ENCODE measurements at places on chromosomes 11 and 22.

GRCh38 chr11:117382746-117383145 lies 55.1 kb downstream of the CEP164 start:
- DNase-seq, result no peak

DNA sequence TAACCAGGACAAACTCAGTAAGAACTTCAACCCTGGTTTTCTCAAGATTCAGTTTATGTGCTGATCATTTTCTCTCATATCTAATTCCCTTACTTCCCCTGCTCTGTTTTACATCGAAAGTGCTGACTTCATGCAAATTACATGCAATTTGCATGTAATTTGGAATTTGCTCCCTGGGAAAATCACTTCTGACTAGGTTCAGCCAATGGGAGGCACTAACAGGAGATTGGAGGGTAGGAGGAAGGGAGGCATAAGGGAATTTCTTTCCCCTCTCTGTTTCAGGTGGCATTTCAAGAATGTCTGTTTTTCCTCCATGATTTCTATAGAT lies 363.3 kb upstream of the CCDC90B start:
- no peak for DNase-seq

GRCh38 chr11:15280393-15280792 lies 165.7 kb downstream of the INSC start:
- DNase-seq, result no peak

DNA sequence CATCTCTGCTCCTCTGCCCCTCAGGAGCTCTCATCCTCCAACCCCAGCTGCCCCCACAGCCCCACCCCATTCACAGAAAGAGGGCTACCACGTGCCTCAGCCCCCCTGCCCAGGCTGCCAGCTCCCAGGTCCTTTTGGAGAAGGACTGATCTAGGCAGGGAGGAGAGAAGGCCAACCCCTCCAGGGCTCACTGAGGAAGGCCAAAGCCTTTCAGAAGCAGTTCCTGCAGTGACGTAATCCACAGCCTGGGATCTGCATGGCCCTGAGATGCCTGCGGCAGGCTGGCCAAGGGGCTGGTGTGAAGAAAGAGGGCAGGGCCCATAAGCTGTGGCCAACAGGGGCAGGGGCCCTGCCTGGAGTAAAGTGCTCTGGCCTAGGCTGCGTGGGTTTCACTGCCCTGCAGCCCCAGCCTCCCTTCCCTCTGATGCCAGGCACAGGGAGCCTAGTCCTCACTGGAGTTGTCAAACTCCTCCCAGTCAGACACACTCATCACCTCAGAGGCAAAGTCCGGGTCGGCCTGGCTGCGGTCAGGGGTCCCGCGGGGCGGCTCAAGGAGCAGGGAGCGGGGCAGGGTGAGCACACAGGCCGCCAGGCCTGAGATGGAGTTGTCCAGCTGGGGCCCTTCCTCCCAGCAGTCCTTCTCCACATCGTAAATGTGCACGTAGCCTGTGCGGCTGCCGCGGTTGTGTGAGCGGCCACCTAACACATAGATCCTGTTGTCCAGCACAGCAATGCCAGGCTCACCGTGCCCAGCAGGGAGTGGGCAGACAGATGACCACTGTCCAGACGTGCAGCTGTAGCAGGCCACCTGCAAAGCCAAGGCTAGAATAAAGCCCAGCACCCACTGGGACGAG lies 4.2 kb upstream of the SCARF2 start:
- no peak for DNase-seq

- no peak for DNase-seq
Measured at GRCh38 chr11:56783448-56784041, 35.0 kb upstream of the OR9G4 start.

DNA sequence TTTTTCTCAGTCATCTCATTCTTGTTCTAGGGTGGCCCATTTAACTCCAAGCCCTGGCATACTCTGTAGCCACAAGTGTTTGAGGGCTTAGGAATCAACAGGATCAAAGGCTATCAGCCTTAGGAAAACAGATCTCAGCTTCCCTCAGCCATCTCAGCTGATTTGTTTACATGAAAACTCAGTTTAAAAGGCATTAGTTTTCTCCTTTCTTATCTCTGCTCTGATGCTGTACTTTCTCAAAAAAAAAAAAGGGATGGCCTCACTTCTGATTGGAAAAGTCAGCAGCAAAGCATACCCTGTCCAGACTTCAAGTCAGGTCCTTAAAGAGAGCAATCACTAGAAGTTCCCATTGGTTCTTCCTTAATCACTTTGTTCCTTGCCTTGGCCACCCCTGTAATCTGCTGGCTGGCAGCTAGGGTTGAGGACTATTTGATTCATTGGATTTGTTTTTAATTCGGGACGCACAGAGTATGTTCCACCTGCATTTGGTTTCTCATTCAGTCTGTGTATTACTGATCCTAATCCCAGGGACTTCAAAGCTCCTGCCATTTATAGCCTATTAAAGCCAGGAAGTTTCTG lies 102.8 kb downstream of the EXT2 start:
- no peak for DNase-seq

DNA sequence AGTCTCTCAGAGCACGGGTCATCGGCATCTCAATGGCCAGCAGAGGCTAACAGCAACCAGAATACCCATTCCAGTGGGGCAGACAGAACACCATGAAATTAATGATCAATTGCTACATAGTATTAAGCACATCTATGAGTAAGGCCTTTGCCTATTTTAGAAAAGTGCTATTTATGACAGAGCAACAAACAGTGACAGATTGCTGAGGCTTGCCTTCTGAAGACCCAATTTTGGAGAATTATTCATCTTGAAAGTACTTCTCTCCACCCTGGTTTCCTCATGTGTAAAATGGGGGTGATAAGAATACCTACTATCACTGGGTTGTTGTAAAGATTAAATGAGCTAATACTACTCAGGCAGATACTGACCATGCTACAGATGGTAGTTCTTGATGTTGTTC lies 232.7 kb downstream of the TENM4 start:
- no peak for DNase-seq

DNA sequence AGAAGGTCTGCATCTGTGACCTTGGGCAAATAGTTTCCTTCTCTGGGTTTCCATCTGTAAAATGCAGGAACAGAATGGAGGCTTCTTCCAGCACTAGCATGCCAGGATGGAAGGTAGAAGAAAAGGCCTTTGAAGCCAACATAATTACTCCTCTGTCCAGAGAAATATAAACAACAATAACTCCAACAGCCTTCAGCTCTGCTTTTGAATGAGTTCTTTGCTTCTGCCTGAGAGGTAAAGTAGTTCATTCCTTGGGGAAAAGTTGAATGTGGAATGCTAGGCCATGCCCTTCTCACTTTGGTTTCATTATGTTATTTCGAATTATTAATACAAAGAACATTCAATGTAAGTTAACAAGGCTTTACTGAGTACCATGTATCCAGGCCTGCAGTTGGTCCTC lies 61.2 kb upstream of the BLID start:
- DNase-seq, result no peak

DNA sequence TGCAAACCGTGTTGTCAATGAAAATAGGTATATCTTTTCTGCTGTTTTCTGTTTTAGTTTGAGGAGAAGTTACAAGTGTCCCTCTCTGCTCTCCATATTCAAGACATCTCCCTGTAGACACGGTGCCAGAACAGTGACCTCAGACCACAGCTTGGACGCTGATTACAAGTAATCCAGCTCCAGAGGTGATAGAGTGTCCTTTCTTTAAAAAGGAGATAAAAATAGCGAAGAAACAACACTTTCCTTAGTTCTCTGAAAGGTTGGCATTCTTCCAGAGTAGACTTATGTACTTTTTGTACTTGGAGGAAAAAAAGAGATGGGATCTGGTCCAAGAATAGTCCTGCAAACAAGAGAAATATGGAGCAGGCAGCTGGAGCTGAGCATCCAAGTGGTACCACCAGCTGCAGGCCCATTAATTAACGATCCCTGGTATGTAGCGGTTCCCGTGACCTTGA lies 43.0 kb upstream of the WT1 start:
- DNase-seq, result no peak

DNA sequence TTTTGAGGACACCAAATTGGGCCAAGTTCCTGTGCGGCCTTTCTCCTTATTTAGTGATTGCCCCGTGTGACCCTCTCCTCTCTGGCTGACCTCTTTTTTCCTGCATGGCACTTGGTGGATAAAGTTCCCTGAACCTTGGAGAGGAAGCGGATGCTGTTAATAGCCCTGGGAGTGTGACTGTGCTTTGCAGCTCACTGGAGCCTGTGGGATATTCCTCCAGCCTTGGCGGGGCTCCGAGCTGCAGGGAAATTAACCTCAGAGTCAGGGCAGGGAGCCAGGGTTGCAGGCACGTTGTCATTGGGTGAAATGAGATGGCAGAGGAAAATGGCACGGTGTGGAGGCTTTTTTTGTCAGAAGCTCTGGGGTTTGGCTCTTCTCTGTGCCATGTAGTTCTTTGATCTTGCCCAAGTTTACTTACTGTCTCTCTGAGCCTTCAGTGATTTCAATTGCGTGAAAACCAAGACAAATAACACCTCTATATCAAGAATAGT lies 965 bp downstream of the OR9Q1 start:
- DNase-seq, result no peak

GRCh38 chr22:32682990-32683389 lies 118.5 kb upstream of the TIMP3 start:
- no peak for DNase-seq

DNA sequence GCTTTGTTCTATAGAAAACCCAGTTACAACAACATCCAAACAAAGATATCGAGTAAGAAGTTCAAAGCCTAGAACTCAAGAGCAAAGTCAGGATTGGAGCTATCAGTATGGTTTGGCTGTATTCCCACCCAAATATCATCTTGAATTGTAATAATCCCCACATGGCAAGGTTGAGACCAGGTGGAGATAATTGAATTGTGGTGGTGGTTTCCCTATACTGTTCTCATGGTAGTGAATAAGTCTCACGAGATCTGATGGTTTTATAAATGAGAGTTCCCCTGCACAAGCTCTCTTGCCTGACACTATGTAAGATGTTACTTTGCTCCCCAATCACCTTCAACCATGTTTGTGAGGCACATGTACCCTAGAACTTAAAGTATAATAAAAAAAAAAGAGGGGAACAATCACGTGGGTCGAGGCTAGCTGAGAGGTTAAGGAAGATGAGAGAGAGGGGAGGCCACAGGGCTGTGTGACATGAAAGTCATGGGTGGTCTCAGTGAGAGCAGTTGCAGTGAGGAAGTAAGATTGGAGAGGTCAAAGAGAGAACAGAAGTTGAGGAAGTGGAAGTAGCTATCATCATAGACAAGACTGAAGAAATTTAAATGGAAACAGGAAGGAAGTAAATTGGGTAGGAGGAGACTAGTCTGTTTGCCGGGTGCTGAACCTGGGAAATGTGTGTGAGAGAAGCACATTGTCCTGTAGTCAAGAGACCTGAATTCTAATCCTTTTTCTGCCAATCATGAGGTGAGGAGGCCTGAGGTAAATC lies 80.1 kb upstream of the CD44 start:
- DNase-seq, result peak; percentile 72

- no peak for DNase-seq
Measured at GRCh38 chr11:108199446-108200321, 22.8 kb downstream of the NPAT start.

DNA sequence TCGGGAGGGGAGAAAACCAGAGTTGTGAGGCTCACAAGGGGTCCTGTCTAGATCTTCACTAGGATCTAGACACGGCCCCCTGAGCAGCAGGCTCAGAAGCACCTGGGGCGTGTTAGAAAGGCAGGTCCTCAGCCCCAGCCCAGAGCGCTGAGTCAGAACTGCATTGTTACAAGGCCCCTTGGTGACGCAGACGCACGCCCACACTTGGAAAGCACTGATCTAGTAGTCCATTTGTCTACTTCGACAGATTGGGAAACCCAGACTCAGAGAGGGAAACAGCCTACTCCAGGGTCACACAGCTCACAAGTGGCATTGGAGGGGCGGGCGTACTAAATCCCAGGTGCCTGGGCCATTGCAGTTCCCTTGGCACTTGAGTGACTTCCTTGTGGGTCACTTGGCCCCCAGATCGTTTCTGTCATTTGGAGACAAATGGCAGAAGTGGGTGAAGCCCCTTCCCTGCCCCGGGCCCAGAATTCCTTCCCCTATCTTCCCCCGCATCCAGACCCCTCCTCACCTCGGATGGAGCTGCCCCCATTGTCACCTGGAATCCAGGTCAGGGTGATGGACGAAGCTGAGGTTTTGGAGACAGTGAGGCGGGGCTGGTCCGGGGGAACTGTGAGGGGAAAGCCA lies 110.8 kb downstream of the CEP164 start:
- no peak for DNase-seq

DNA sequence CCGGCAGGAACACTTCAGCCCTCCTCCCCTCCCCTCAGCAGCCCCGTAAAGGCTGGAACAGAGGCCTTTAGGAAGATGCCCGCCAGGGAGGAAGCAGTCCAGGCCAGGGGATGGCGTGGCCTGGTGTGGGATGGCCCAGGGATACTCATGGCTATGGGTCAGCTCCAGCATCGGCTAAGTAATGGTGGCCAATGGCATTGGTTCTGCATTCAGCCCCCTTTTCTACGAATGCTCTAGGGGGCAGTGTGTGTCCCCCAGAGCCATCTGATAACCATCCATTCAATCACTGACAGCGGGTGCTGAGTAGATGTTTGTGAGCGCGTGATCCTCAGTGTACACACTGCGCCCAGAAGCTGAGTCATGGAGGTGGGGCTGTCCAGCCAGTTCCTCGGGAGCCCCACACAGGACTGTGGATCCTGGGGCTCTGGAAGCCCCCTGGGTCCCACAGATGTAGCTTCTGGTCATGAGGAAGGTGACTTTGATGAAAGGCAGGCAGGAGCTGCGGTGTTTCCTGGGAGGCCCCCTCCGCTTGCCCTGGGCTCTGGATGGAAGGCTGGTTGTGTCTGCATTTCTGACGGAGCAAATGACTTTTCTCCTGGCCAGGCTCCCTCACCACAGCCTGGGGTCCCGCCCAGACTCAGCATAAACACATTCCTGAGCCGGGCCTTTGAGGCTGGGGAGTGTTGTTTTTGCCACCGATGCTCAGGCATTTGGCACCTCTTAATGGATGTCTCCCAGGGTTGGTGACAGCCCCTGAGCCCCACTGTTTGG lies 46.5 kb downstream of the FBLN1 start:
- DNase-seq, result no peak

DNA sequence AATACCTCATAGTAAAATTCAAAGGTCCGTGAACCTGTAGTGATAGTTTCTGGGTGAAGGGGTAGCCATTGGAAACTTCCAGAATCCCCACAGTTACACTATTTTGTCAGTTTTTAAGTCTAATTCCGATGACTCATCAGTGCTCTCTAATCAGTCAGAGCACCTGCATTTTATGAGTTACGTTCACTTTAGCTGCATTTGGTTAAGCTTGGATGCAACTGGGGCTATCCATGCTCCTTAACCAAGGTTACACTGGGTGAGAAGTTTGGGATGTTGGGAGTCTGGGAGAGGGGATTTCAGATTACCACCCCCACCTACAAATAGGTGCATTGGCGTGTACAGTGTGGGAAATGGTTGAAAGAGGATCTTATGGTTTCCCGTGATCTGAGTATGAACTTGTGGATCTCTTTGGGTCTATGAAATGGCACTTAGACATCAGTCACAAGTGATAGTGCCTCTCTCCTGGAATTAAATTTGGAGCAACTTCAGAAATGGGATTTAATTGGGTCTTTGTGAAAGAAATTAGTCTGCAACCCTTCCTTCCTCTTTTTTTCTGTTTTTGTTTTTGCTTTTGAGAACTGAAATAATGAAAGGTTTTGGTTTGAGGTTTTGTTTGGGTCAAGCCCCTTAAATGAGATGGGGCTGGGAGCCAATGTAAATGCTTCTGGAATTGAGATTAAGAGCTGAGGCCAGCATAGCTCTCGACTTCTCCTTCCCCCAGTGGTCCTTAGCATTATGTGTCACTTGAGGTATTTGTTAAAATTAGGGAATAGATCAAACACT lies 31.5 kb downstream of the EHF start:
- no peak for DNase-seq
